ENCODE measurements at places on chromosomes 12 and 14. TPM values are rescaled to one million over a fixed set of nuclear protein-coding genes. Genes with fewer than 3 reads are reported as not detected.
A peak's percentile ranks its signal among the peaks of the same experiment; 100 is the strongest.

GRCh38 chr12:109541413-109541726 is 31.9 kb downstream of the MMAB start:
- peak; percentile 14 for DNase-seq

GRCh38 chr14:65255029-65255545 is 152.8 kb upstream of the MAX start:
- no peak for DNase-seq

RHOJ gene
- 76.3 TPM for total RNA-seq

B4GALNT3 gene
- total RNA-seq: not detected

- no peak for DNase-seq
Observed at GRCh38 chr14:61145034-61145902, 135.9 kb downstream of the TMEM30B start.

GRCh38 chr14:98218218-98218617 is 1053.8 kb downstream of the BCL11B start:
- DNase-seq: no peak

TMEM63C gene
- not detected for total RNA-seq

HHIPL1 gene
- total RNA-seq: 1.7 TPM

BCL11B gene
- 0.05 TPM for total RNA-seq

DNA sequence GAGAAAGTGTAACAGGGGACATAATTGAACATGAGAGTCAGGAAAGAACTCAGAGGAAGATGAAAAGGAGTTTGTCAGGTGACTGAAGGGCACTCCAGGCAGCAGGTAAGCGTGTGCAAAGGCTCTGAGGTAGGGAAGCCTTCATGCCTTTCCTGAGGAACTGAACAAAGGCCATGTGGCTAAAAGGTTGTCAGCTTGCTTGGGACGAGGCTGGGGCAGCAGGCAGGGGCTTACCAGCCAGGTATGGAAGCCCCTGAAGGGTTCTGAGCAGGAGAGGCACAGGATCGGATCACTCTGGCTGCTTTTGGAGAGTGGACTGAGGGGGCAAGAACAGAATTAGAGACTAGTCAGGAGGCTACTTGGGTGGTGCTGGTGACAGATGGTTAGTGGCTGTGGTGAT is 5.2 kb downstream of the LPCAT3 start:
- DNase-seq: no peak

DNA sequence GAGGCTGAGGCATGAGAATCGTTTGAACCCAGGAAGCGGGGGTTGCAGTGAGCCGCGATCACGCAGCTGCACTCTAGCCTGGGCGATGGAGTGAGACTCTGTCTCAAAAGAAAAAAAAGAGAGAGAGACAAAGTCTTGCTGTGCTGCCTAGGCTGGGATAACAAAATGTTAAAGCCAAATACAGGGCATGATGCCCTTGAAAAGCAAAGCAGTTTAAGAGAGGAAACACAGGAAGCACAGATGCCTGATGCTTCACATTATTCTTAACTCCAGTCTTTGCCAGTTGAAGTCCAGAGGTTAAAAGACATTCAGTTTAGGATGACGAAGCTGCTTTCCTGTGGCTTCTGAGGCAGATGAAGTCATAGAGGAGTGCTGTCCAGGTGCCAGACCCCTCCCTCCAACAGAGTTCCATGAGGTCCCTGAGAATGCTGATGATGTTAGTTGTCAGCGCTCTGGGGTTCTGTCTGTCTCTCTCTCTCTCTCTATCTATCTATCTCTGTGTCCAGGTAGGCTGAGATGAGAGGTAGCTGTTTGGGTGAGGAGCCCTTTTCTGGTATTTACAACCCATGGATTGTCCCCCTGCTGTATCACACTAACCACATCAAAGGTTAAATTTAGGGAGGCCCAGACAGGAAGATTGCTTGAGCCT is 4.9 kb upstream of the MRPL52 start:
- peak; percentile 96 for DNase-seq

GRCh38 chr12:47029903-47030302 is 49.5 kb upstream of the PCED1B start:
- DNase-seq: no peak

DNA sequence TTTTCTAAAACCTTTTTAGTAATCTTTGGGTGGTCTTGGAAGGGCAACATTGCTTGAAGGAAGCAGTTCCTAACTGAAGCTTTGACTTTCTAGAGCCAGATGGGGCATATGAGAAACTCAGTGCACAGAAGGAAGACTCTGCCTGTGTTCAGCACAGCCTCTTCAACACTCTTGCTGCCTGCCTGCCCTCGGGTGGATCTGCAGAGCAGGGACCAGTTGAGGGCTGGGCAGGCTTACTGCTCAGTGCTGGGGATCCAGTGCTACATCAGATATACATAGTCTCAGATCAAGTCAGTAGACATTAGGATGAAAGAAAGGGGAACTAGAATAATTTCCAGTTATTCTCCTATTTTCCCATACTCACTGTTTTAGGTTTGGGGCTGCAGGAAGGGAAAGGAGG is 29.5 kb upstream of the TMX1 start:
- no peak for DNase-seq

GZMB gene
- total RNA-seq: not detected

DNA sequence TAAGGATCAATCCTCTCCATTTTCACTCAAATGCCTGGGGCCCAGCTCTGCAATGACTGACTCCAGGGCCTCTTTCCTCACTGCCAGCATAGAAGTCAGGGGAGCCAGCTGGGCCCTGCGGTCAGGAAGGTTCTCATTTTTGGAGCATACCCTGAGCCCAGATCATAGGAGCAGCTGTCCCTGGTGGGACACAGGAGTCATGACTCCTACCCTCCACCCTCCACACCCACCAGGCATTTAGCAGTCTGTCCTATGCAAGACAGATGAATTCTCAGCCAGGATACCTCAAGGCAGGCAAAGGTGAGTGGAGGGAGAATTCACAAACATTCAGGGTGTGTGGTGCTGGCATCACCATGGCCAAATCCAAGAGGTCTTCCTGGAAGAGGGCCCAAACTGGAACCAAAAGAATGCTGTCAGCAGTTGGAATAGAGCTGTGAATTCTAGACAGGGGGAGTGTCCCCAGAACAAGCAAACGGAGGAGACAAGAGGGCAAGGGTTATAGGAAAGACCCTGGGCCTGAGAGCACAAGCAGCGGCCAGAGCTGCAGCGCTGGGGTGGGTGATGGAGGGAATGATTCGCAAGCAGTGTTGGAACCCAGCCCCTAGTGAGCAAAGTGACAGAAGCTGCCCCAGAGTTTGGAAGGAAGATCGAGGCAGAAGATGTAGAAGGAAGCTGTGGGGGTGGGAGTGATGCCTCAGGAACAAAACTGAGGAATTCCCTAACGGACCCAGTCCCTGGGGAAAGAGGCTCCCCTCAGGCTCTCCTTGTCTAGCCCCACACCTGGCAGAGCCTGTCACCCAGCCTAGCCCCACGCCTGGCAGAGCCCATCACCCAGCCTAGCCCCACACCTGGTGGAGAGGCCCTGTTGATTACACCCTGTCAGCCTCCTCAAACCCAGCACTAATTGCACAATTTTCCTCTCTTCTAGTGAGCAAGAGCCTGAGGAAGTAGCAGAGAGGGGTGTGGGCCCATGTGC is 4.5 kb upstream of the REM2 start:
- no peak for DNase-seq

DNA sequence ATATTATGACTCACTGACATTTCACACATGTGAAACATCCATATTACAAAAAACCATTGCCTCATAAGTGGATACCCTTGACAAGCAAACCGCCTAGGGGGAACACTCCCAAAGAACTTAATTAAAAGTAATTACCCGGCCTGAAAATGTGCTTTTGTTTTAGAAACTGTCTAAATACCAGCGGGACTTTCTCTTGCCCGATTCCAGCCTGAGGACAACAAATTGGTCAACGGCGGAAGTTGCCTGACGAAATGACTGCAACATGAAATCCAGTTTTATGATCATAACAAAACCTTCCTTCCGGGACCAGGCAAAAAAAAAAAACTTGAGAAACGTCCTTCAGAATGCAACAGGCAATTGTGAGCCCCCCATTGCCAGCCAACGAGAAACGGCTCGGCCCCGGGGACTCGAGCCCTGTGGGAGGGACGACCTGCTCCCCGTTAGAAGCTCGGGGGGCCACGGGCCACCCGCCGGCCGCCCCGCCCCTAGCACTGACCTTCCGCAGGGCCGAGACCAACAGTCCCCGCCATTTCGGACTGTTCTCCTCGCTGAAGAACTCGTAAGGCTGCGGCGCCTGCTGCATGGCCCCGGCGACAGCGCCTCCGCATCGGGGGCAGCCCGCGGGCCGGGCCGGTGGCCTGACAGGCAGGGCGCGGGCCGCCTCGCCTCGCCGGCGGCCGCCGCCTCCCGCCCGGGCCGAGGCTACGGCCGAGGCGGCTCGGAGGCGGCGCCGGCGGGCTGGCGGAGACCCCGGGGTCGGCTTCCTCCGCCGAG is 490 bp downstream of the SOS2 start:
- DNase-seq: peak; percentile 61

GRCh38 chr12:92143686-92144630 is 1.7 kb downstream of the BTG1 start:
- DNase-seq: peak; percentile 95

SOAT2 gene
- not detected for total RNA-seq

TAS2R42 gene
- not detected for total RNA-seq

DNA sequence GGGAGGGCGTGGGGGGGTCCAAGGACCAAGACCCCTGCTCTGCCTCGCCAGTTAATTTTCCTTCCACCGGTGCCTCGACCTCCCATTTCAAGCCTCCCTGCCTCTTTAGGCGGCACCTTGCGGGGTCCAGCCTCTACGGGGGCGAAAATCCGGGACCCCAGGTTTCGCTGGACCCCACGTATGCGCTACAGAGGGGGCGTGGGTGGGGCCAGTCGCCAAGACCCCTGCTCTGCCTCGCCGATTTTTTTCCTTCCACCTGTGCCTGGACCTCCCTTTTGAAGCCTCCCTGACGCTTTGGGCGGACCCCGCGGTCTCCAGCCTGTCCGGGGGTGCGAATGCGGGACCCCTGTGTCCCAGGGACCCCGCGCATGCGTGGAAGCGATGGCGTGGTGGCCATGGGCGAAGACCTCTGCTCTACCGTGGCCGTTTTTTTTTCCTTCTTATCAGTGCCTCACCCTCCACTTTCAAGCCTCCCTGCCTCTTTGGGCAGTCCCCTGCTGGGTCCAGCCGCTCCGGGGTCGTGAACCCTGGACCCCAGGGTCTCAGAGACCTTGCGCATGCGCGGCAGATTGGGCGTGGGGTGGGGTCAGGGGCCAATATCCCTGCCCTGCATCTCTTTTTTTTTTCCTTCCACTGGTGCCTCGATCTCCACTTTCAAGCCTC is 324.2 kb downstream of the ALG10 start:
- DNase-seq: no peak

- DNase-seq: no peak
Observed at GRCh38 chr12:132338781-132339180, 9.4 kb upstream of the GALNT9 start.

DNA sequence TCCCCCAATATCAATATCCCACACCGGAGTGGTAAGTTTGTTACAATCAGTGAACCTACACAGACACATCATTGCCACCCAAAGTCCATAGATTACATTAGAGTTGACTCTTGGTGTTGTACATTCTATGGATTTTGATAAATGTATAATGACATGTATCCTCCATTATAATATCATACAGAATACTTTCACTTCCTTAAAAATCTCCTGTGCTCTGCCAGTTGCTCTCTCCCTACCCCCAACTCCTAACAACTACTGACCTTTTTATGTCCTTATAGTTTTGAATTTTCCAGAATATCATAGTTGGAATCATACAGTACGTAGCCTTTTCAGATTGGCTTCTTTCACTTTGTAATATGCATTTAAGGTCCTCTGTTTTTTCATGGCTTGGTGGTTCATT is 48.4 kb downstream of the SLC4A8 start:
- no peak for DNase-seq

BHLHE41 gene
- total RNA-seq: 0.85 TPM

DNA sequence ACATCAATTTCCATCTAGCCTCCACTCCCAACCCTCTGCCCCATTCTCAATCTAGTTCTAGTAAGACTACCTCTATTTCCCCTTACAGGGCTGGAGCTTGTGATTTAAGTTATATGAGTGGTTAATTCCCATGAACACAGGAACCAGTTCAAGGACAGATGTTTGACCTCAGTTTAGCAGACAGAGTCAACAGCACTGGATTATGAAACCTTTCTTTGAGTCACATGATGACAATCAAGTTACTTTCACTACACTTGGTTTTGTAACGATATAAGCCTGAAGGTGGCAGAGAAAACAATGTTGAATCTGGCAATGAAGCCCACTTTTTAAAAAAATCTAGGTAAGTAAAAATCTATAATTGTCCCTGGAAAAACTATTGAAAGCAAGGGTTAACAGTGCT is 1646.2 kb upstream of the FLRT2 start:
- no peak for DNase-seq

DNA sequence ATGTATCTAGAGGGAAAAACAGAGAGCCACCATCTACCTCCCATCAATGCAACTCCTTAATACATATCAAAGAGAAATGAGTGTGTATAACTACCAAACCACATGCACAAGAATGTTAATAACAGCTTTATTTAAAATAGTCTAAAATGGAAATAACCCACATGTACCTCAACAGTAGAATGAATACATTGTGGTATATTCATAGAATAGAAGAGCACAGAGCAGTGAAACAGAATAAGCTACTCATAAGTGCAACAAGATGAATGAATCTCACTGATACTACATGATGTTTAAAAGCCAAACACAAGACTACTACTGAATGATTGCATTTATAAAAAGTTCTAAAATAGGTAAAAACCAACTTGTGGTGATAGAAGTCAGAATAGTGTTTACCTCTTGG is 232.5 kb downstream of the BTG1 start:
- DNase-seq: no peak

GRCh38 chr14:93969082-93969828 is 7.1 kb downstream of the ASB2 start:
- DNase-seq: no peak

- DNase-seq: no peak
Observed at GRCh38 chr14:34055157-34055950, 104.5 kb upstream of the EGLN3 start.

MUCL1 gene
- not detected for total RNA-seq

- DNase-seq: peak; percentile 21
Observed at GRCh38 chr14:26276757-26277156, 321.1 kb downstream of the NOVA1 start.

DNA sequence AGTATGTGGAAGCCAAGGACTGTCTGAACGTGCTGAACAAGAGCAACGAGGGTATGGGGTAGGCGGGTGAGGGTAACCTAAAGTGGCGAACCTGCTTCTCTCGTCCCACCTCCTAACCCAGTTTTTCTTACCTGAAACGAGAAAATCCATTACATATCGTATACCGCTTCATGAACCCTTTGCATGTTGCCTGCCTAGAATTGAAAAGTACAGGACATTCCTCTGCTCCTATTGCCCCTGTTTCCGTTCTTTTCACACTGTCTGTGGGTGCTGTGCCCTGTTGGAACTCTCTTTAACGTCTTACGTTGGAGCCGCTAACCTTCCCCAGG is 513 bp downstream of the PFDN5 start:
- DNase-seq: no peak

GRCh38 chr14:53890611-53891101 is 66.0 kb downstream of the BMP4 start:
- peak; percentile 96 for DNase-seq

- no peak for DNase-seq
Observed at GRCh38 chr12:132057691-132058090, 86.4 kb downstream of the DDX51 start.

GRCh38 chr12:80791863-80792262 is 75.2 kb downstream of the MYF5 start:
- DNase-seq: no peak

All from dermis blood vessel endothelial cell (primary cell).